ENCODE measurements at places on chromosomes 6 and 20.

- DNase-seq: no peak
Observed at GRCh38 chr20:25199473-25200260, 4.2 kb downstream of the ENTPD6 start.

DNA sequence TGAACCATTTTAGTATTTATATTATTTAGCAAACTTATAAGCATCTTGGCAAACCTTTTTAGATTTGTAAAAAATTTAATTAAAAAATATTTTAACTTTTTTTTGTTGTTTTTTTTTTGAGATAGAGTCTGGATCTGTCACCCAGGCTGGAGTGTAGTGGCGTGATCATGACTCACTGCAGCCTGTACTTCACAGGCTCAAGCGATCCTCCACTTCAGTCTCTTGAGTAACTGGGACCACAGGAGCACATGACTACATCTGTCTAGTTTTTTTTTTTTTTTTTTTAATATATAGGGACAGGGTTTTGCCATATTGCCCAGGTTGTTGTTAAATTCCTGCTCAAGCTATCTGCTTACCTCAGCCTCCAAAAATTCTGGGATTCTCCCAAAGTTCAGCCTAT, 161.1 kb downstream of the EYS start:
- DNase-seq: no peak

DNA sequence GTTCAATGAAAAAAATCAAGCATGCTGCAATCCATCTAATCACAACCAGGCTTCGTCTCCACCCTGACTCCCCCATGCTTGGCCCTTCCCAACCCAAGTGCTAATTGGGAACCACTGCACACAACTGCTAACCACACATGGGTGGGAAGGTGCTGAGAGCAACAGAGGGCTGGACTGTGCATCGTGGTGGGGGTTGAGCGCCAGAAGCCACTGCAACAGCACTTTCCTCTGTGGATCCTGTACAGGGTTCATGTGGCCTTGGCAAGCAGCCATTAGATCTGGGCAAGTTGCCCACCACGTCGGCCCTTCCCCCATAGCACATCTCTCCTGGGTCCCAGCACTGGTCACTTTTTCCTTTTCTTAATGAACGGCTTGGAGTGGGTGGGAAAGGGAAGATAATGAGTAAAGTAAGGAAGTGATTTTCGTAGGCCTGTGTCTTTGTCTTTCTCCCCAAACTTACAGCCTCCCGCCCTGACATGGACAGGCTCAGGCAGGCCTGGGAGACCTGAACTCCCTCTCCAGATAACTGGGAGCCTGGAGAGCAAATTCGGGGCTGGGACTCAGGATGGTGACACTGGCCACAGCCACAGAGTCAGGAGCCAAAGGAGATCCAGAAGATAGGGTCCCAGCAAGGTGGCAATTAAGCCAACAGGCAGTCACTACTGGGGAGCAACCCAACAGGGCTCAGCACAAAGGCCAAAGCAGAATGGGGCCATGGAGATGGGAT, 34.4 kb upstream of the MRPS10 start:
- no peak for DNase-seq

DNA sequence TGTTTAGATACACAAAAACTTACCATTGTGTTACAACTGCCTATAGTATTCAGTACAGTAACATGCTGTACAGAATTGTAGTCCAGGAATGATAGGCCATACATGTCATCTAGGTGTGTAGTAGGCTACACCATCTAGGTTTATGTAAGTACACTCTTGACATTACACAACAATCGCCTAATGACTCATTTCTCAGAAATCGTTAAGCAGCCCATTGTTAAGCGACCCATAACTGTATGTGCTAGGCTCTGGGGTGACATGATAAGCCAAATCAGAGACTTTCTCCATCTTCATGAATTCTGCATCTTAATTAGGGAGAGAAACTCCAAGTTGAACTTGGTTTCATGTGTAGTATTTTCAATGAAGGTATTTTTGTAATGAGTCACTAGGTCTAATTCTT, 17.2 kb downstream of the STK35 start:
- no peak for DNase-seq

DNA sequence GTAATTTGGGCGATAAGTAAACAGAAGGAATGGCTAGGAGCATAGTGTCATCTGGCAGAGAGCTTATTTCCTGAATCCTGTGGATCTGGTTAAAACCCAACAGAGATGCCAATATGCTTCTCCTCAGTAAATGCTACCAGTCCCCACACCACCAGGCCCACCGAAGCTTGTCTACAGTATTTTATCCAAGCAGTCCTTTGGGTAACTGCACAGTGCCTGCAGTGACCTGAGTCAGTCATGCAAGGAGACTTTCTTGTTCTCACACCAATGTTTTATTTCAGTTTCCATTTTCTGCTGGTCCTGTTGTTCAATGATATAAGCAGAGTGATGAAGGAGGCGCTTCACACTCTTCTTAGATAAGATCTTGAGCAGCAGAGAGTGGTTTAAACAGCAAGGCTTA, 326.3 kb downstream of the RIMS1 start:
- no peak for DNase-seq

GRCh38 chr6:144681334-144681733, 396.2 kb downstream of the UTRN start:
- no peak for DNase-seq

GRCh38 chr6:39152262-39152661, 37.3 kb upstream of the SAYSD1 start:
- no peak for DNase-seq
